ENCODE measurements at places on chromosomes 1 and 21. TPM values are rescaled to one million over a fixed set of nuclear protein-coding genes. Genes with fewer than 3 reads are reported as not detected.

- DNase-seq = no peak
Measured at GRCh38 chr1:111404588-111404987, 22.9 kb downstream of the OVGP1 start.

Gene ANGPTL1
- polyA plus RNA-seq = 42.8 TPM

GRCh38 chr1:4585216-4585615, 69.2 kb upstream of the AJAP1 start:
- DNase-seq = peak; percentile 4

- no peak for DNase-seq
Measured at GRCh38 chr21:37041706-37042271, 31.1 kb downstream of the PIGP start.

Gene SPATA45
- 0.40 TPM for polyA plus RNA-seq

DNA sequence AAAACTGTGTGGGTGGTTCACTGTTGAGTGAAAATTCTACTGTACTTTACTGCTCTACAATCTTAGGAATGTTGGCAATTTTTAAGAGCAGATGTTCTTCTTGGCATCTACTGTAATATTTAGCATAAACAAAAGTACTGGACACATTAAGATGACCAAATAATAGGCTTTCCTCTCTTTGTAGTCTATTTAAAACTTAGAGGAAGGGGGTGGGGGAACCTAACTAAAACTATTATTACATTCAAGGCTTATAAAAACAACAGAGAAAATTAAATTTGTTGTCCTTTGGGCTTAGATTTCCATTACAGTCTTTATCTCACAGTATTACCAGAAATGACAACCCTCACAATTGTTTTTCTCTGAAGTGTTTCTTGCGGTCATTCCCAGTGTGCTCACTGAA, 181.2 kb downstream of the PLPPR4 start:
- peak; percentile 70 for DNase-seq

GRCh38 chr1:243575070-243575469, 275.0 kb downstream of the AKT3 start:
- DNase-seq = no peak

GRCh38 chr1:216929870-216930582, 206.8 kb upstream of the ESRRG start:
- DNase-seq = no peak

DNA sequence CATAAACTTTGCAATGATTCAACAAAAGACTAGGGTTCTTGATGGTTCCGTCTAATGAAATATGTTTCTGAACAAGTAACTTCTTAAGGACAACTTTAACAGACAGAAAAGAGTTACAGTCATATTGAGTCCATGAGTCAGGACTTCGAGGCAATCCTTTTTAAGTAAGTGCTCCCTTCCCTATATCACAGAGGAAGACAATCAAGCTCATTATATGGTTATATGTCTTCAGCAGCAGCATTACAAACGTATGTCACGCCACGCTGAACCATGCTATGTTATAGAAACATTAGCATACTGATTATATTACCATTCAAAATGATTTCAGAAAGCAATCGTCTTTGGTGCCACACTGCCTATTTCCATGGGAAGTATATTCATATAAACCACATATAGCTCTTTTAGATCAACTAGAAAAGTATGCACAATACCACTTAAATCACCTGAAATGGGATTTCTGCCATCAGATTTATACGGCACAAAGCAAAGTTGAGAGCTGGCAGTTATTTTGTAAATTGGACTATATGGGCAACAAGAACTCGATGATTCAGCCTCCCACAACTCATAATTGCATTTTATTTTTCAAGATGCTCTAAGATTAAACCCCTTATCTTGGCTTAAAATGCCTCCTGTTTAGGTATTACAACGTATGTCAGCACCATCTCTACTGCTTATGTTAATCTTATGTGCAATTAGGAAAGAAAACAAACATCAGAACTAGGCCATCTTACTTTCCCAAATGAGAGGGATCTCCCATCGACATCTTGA, 111.3 kb upstream of the SAMSN1 start:
- DNase-seq = no peak

DNA sequence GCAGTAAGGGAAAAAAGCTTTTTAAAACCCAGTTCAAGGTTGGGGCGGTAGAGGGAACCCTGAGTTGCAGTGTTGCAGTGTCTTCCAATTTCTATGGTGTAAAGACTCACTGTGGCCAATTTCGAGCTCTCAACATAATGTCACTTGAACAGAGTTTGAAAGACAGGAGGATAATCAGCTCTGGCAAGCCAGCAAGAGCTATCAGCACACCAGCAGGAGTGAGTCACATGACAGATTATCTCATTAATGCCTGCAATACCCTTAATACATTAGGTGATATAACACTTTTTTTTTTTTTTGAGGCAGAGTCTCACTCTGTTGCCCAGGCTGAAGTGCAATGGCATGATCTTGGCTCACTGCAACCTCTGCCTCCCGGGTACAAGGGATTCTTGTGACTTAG, 22.8 kb downstream of the SLC9C2 start:
- DNase-seq = no peak

- no peak for DNase-seq
Measured at GRCh38 chr1:10860682-10861081, 64.2 kb upstream of the CASZ1 start.
